ENCODE measurements at places on chromosomes 6 and 20. TPM values are rescaled to one million over a fixed set of nuclear protein-coding genes. Genes with fewer than 3 reads are reported as not detected.

DNA sequence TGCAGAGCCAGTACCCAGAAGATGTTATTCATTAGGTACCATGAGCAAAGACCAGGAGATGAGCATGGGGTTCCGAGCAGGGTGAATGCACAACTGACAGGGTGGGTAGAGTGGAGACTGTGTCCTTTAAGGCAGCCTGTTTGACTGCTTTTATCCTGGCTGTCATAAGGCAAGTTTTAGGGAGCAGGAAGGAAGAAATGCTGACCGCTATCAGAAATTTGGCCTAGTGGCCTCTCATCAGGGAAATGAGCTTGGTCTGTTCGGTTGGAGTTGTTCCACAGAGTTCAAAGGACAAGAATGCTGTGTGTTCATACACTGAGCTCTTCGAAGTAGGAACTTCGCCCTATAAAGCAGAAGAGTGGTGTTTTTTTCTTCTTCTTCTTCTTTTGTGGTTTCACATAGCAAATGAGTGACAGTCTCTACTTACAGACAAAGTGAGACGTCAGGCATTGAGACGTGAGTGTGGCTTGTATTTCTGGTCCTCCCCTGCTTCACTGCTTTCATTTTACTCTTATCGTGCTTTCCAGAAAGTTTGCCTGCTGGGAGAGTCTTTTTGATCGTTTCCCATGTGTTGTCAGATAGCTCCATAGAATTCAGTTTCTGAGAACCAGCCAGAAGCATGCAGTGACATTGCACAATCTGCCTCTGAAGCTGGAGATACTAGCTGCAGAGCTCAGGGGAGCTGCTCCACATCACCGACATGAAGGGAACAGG is at the start of gene CASS4:
CASS4 (plus strand) TSS at position 502 of the 714 bp plus-strand sequence; CDS start at position 701, 199 bp downstream.
- peak within 1 kb of the TSS; percentile 58 for H3K4me3 ChIP-seq
- peak; percentile 68 for DNase-seq
- H3K27me3 ChIP-seq, result no peaks in the 10 kb centered on the region
- H3K27ac ChIP-seq, result peak within 1 kb of the TSS; percentile 59
- H3K36me3 ChIP-seq, result peaks cover 5% of the 10 kb centered on the region

DNA sequence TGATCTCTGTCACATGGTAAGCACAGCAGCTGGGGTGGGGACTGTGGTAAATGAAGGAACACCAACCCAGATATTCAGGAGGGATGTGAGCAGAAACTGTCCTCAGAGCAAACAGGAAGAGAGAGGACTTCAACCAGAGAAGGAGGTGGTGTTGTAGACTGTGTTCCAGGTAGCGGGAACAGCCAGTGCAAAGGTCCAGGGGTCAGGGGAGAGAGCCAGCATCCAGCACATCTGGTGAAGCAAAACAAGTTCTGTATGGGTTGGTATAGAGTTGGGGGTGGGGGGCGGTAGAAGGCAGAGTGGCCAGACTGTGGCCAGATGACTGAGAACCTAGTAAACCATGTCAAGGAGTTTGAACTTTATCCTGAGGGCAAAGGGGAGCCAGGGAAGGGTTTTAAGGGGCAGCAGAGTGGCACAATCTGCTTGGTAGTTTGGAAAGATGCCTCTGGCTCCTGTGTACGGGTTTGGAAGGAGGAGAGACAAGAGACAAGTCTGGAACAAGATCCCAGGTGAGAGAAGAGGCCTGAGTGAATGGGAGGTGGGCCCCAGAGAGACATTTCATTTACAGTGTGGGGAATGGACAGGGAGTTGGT is 27.8 kb upstream of the TTPAL start:
- H3K27me3 ChIP-seq, result no peaks in the 10 kb centered on the region
- H3K27ac ChIP-seq, result no peak overlapping the region
- H3K36me3 ChIP-seq, result no peaks in the 10 kb centered on the region

DNA sequence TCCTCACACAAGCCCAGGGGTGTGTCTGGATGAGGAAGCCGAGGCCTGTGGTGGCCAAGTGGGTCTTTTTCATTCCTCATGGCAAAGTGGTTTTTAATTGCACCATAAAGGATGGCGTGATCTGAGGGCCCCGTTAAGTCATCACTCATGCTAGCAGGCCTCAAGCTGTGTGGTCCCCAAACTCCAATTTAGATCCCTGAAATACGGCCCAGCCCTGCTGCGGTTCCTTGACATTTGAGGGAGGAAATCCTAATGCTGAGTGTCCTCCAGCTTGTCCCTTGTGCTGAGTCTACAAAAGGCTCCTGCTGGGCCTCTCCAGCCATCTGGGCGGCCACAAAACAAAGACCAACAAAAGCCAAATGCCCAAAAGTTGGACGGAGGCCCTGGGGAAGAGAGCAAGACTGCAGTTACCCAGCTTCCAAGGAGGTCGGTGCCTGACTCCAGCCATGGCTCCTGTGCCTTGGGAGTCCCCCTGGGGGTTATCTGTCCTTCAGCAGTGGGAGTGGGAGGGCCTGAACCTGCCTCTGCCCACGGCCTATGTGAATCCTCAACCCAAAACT is 162.3 kb upstream of the PDE10A start:
- H3K27ac ChIP-seq, result no peak overlapping the region
- H3K4me1 ChIP-seq, result no peaks in the 10 kb centered on the region
- DNase-seq, result no peak
- H3K36me3 ChIP-seq, result no peaks in the 10 kb centered on the region

- H3K4me1 ChIP-seq, result peaks cover 58% of the 10 kb centered on the region
- H3K27me3 ChIP-seq, result no peaks in the 10 kb centered on the region
- peak; percentile 75 for DNase-seq
- H3K4me3 ChIP-seq, result no peak overlapping the region
These were observed 78.6 kb downstream of the LINC00237 start for GRCh38 chr20:21027569-21027968.

GRCh38 chr6:75149240-75149639 is 56.6 kb downstream of the COL12A1 start:
- H3K27ac ChIP-seq, result no peak overlapping the region
- H3K4me3 ChIP-seq, result no peak overlapping the region
- no peaks in the 10 kb centered on the region for H3K4me1 ChIP-seq
- no peaks in the 10 kb centered on the region for H3K27me3 ChIP-seq
- DNase-seq, result no peak

GRCh38 chr6:127177030-127177922 is 58.8 kb downstream of the RSPO3 start:
- H3K27ac ChIP-seq, result no peak overlapping the region
- H3K4me1 ChIP-seq, result no peaks in the 10 kb centered on the region
- no peaks in the 10 kb centered on the region for H3K36me3 ChIP-seq
- no peaks in the 10 kb centered on the region for H3K27me3 ChIP-seq

DNA sequence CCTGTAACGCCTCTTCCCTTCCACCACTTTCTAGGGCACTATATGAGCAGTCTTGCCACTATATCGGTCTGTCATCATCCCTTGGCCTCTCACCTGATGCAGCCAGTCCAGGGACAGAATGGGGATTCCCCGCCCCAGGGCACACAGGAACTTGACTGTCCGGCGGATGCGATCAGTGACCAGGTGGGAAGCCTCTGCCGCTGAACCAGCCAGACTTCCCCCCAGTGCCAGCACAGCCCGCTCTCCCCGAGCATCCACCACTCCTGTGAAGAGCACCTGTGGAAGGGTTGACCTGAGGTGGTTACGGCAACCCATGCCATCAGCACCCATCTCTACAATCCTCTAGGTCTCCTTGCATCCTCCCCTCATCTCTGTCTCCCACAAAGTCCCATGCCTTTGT is 12.2 kb upstream of the NRM start:
- no peaks in the 10 kb centered on the region for H3K27me3 ChIP-seq
- H3K4me3 ChIP-seq, result no peak overlapping the region
- no peak for DNase-seq

GRCh38 chr20:22795871-22796270 is 211.5 kb upstream of the FOXA2 start:
- H3K27ac ChIP-seq, result no peak overlapping the region
- DNase-seq, result peak; percentile 80
- H3K36me3 ChIP-seq, result no peaks in the 10 kb centered on the region
- peaks cover 16% of the 10 kb centered on the region for H3K4me1 ChIP-seq
- H3K27me3 ChIP-seq, result no peaks in the 10 kb centered on the region

TSHZ2 gene
- total RNA-seq, result not detected

FERMT1 gene
- total RNA-seq, result 39.1 TPM

RBBP8NL gene
- total RNA-seq, result 0.86 TPM

SLC4A11 gene
- 3.9 TPM for total RNA-seq

LAMA2 gene
- 0.91 TPM for total RNA-seq

PSORS1C1 gene
- total RNA-seq, result 0.02 TPM

RIOK1 gene
- 37.8 TPM for total RNA-seq

LST1 gene
- total RNA-seq, result not detected

All from HepG2 (cell line).